ENCODE measurements at places on chromosomes 1 and 21.

GRCh38 chr21:44471996-44472395, 16.7 kb downstream of the LRRC3 start:
- no peak for DNase-seq

GRCh38 chr1:232966663-232967062, 16.3 kb downstream of the NTPCR start:
- DNase-seq = no peak

DNA sequence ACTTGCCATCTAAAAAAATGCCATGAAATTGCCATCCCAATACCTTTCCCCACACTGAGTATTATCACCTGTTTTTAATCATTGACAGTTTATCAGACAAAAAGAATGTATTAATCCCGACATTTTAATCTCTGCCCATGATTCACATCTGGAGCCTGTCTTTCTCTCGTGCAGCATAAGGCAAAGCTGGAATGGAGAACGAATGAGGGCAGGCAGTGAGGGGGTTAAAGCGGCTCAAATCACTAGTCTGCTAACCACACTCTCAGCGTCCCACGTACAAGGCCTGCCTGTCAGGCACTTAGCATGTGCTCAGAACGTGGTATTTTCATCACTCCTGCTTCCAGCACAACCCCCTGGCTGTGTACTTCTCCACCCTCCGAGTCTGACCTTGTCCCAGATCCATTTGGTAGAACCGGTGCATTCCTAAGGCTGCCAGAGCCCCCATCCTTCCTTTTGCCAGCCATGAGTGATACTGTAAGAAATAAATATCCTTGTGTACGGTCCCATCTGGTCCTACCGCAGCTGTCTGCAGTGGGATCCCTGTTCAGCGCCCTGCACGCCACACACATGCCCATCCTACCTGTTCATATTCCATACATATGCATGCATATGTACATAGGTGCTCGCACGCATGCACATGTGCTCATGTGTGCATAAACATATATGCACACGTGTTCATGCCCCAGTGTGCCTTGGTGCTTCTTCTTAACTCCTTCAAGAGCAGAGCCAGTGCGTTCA, 34.6 kb upstream of the FHAD1 start:
- DNase-seq = no peak

GRCh38 chr1:20565234-20565633, 12.9 kb downstream of the FAM43B start:
- no peak for DNase-seq

DNA sequence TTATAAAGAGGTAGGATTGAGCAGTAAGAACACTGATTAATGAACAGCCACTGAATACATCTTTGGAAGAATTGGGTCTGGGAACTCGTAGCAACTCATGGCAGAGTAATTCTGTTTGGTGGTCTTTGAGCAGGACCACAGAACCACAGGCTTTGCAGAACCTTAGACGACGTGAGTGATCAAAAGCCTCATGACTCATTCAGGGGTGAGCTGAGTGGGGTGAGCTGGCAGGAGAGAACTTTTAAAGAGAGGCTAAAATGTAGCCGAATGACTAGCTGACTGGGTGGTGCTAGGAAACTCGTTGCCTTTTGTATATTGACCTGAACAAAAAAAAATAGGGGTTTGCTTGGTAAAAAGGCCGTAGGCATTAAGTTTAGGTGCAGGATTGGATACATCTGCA, 313.8 kb downstream of the TGFB2 start:
- DNase-seq = no peak

DNA sequence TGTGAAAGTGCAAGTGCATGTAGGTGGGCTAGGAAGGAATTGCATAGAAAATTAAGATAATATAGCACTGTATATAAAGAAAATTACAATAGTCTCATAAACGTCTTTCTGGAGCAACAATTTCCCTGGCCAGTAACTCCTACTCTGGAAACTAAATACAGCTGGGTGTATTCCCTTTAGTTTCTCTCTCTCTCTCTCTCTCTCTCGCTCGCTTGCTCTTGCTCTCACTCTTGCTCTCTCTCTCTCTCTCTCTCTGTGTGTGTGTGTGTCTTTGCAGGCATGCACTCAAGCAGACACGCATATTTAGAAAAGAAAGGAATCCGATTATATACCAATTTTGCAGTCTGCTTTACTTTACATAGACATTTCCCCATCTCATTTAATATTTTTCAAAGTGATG, 14.7 kb downstream of the S100A10 start:
- DNase-seq = no peak

DNA sequence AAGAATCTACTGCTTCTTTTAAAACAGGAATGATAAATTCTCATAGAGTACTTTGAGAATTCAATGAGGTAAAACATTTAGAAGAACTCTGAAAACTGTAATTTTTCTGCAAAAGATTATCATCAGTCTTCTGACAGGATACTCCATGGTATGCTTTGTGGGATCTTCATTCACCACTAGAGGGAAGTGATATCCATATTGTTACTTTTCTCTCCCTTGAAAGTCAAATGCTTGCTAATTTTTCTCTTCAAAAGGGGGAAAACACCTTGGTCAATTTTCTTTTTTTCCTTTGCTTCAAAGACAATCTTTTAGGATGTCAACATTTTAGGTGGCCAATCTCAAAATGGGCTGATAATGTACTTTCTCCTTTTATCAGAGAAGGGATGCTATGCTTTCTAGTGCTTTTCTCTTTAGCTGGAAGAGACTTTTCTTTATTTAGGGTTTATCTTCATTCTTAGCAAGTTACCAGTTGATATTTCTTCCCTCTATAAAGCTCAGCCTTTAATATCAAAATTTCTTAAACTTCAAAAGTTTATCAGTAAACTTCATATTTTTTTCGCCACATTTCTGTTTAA, 95.5 kb downstream of the NEGR1 start:
- DNase-seq = no peak

GRCh38 chr1:225780630-225781029, 3.0 kb downstream of the SRP9 start:
- DNase-seq = no peak

- no peak for DNase-seq
These were observed 26.9 kb downstream of the PLEKHO1 start for GRCh38 chr1:150176593-150176992.

DNA sequence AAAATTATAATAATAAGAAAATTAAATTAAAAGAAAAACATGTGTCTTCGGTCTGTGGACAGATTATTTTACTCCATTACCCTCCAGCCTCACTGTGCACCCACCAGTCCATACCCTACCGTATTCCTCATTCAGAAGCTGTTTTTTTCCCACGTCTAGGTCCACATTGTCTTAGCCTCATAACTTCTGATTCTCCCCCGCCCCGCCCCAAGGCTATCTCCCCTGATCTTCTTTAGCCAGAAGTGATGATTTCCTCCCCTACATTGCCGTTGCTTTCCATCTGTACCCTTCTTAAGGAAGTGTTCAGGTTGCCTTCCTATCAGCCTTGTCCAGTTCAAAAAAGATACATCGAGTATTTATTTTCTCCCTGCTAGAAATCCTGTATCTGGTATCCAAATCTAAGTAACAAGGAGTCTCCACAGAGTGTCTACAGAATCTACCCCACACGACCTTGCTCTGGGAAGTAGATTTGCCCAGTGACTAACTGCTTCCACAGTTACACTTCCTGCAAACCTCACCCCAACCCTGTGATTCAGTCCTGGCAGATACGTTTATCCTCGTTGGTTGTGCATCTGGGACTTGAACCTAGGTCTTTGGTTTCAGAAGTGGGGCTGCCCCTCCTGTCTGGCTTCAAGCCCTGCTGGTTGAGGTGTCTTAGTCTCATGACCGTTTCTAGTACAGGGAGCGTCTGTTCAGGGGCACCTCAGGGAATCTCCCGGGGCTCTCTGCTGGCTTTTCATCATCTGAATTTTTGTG, 470.2 kb downstream of the CAMTA1 start:
- no peak for DNase-seq

GRCh38 chr21:24276204-24276603, 1331.1 kb downstream of the MRPL39 start:
- no peak for DNase-seq

- no peak for DNase-seq
These were observed 48.9 kb downstream of the GIPC2 start for GRCh38 chr1:78094639-78095038.

DNA sequence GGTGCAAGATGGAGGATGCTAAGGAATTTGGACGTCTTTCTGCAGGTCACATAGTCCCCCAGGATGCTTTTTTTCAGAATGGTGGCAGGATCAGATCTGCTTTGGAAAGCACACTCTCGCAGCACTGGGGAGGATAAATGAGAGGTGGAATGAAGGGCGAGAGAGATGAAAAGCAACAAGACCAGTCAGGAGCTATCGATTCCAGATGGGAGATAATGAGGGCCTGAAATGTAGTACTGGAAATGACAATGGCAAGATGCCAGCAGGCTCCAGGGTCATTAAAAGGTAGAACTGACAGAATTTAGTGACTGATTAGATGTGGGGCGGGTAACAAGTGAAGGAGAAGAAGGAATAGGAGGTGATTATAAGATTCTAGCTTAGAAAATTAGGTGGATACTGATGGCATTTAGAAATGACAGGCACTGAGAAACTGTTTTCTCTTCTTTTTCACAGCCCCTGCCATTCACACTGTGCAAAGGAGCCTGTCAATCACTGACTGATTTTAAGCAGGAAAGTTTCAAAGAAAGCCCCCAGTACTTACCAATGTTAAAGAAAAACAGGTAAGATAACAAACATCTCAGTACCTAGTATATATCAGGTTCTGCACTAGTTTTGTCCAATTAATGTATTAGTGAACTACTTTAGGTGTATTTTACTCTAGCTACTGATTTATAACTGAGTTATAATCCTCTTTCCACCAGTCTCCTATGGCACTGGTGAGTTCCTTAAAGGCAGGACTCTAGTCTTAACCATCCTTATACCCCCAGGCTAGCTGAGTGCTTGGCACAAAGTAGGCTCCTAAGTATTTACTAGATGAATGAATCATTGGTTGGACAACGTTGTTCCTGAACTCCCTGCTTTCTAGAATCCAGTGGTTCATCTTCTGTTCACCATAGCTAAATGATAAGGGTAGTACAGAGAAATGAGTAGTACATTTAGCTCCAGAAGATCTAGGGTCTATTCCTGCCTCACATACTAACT, 9.2 kb downstream of the PIGM start:
- DNase-seq = no peak

DNA sequence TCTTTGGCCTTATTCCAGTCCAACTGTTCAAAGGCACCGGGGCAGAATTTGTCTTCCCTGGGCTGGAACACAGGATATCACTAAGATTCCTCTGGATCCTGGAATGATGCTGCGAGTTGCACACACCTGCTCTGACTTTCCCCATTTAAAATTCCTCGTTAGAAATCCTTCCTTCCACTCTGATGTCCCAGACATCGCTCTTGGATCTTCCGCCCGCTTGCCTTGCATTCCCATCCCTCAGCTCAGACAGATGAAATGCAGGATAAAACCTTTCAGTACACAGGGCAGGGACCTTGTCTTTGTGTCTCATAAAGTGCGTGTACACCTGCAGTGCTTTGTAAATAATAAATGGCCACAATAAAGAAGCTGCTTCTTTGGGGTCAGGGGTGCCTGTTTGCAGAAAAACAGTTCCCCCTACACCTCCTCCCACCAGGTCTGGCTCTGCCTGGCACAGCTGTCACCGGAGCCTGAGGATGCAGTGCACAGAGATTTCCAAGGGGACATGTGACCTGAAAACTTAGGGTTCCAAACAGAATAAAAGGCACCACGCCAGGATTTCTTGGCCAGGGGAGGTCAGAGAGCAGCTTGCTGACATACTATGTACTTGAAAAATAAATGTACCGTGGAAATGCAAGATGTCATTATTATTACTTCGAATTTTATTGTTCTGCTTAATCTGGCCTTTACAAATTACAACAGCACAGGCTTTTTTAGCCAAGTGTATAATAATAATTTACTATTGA, 62.9 kb upstream of the SYT6 start:
- DNase-seq = no peak

GRCh38 chr1:81756872-81757271, 43.9 kb upstream of the ADGRL2 start:
- DNase-seq = no peak

DNA sequence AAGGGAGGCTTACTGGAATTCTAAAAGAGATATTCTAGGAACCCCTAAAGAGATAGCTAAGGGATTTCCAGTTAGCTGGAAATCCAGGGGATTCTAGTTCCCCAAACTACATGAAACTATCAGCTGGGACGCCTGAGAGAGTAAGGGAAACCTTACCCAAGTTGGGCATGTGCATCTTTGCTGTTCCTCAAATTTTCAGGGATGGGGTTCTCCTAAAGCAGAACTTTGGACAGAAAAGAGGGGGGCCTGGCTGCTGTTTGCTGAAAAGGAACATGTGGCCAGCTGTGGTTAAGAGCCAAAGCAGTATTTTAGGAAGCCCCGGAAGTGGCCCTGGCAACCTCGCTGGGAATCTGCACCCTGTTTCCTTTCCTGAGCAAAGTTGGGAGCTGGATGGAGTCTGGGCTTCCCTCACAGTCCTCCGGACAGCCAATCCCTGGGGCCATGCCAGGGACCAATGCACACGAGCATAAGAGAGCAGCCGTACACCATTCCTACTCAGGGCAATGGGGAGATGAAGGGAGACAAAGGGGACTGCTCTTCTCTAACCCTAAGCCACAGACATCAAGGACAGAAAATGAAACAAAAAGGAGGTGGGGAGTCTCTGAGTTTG, 154.3 kb downstream of the PLXNA2 start:
- no peak for DNase-seq

- no peak for DNase-seq
These were observed 29.8 kb downstream of the TP73 start for GRCh38 chr1:3681898-3682806.

GRCh38 chr1:30905916-30906620, 2.5 kb downstream of the SDC3 start:
- DNase-seq = no peak

GRCh38 chr21:35855484-35855883, 204.8 kb downstream of the SETD4 start:
- DNase-seq = no peak

GRCh38 chr1:193584731-193585239, 398.4 kb upstream of the B3GALT2 start:
- DNase-seq = no peak

DNA sequence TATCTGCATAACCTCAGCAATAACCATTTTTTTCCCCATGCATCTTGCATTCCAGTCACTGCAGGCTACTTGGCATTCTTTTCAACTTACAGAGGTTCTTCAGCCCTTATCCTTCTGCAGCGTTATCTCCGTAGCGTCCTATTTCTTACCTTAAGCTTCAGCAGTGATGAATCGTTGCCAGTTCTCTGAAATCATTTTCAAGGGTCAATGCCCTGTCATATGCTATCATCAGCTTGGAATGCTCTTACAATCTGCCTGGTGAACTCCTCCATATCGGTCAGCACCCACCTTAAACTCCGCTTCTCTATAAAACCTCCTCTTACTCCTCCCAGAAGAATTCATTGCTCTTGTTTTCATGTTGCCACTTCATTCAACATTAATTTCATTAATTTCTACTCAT, 105.1 kb upstream of the DPH5 start:
- DNase-seq = no peak

GRCh38 chr1:41504114-41505035, 19.9 kb upstream of the EDN2 start:
- no peak for DNase-seq

DNA sequence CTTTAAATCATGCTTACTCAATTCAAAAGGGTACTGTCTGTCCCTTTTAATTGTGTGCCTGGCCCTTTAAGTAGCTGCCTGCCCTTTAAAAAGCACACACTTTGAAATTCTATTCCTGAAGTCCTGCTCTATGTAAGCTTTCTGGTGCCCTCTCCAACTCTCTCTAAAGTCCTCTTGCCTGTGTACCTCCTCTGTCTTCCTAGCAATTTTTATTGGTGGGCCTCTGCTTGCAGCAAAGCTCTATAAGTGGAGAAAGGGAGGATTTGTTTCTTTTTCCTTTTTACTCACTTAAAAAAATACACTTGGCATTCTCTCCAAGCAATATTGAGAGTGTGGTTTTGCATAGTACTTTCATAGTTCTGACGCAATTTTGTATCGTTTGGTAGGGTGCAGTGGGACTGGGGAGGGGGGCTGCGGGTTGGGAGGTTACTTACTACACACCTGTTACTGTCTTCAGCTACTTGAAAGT, 135.4 kb downstream of the LMO4 start:
- DNase-seq = no peak

Data from CD4-positive, alpha-beta T cell treated with Interleukin-1 beta for 1 hour (primary cell).